ENCODE measurements at places on chromosomes 1 and 21.

- peak; percentile 48 for DNase-seq
These were observed 7.7 kb downstream of the CNIH3 start for GRCh38 chr1:224623743-224624333.

GRCh38 chr1:2044510-2045319, 5.5 kb upstream of the PRKCZ start:
- DNase-seq: peak; percentile 61

DNA sequence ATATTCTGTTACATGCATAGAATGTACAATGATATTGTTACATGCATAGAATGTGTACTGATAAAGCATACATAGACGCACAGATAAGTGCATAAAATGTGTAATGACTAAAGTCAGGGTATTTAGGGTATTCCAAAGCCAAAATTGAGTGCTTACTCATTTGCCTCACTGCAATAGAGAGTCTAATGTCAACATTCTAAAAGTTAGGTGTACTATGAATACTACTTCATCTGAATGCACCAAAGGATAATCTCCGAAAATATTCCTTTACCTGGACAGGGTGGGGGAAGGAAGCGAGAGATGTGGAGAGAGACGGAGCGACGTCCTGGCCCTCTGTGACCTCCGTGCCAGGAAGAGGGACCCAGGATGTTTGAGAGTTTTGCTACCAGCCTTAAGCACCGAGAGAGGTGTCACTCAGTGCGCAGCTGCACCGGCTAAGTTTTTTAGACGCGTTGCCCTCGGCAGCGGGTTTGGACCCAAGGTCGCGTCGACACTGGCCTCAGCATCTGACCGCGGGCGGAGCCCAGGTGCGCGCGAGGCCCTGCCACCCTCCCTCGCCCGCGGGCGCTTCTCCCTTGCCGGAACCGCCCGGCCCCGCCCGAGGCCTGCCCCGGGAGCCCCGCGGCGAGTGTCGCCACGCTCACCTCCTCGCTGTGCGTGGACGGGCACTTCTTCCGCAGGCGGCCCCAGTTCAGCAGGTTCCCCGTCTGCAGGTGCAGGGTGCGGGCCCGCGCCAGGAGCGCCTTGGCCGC, 660 bp downstream of the GCLM start:
- DNase-seq: peak; percentile 15

DNA sequence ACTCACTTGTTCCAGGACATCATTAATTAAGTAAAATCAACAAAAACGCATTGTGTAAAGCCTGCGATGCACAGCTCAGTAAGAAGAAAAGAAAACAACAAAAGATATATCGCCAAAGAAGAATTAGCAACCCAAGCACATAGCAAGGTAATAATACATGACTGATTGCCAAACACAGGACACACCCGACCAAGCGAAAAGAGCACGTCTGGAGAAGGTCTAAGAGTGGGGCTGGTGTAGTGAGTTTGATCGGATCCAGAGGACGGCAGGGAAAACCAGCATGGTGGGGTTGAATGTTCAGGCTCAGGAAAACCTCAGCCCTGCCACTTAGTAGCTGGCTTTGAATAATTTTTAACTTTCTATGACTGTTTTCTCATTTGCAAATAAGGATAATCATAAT, 69.8 kb downstream of the JAK1 start:
- no peak for DNase-seq

- no peak for DNase-seq
These were observed 459 bp downstream of the FOXE3 start for GRCh38 chr1:47416319-47417169.

DNA sequence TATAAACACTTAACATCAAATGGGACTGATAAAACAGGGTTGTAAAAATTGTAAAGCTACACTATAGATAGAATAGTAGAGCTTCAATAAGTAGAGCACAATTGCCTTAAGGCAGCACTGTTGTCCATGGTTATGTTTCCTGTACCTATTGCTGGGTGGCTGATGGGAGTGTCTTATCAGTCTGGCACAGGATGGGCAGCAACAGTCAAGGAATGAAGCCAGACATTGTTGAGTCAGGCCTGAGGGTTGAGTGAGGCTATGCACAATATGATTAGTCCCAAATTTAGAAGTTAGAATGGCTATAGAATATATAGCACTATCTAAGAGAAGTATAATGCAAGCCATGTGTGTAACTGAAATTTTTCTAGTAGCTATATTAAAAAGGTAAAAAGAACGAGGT, 25.0 kb upstream of the CD1D start:
- no peak for DNase-seq

DNA sequence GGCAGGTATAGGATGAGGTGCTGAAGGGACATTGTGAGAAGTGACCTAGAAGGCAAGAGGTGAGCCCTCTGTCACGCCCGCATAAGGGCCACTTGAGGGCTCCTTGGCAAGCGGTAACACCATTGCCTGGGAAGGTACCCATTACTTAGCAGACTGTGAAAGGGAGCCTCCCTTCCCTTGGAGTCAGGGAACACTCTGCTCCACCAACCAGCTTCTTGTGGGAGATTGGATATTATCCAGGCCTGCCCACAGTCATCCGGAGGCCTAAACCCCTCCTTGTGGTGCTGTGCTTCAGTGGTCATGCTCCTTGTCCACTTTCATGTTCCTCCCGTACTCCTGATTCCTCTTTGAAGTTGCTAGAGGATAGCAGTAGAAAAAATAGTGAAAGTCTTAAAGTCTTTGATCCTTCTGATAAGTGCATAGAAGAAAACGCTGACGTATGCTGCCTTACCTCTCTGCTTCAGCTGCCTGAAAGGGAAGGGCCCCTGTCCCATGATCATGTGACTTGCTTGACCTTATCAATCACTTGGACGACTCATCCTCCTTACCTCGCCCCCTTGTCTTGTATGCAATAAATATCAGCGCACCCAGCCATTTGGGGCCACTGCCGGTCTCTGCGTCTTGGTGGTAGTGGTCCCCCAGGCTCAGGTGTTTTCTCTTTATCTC, 16.0 kb downstream of the RBBP4 start:
- no peak for DNase-seq

DNA sequence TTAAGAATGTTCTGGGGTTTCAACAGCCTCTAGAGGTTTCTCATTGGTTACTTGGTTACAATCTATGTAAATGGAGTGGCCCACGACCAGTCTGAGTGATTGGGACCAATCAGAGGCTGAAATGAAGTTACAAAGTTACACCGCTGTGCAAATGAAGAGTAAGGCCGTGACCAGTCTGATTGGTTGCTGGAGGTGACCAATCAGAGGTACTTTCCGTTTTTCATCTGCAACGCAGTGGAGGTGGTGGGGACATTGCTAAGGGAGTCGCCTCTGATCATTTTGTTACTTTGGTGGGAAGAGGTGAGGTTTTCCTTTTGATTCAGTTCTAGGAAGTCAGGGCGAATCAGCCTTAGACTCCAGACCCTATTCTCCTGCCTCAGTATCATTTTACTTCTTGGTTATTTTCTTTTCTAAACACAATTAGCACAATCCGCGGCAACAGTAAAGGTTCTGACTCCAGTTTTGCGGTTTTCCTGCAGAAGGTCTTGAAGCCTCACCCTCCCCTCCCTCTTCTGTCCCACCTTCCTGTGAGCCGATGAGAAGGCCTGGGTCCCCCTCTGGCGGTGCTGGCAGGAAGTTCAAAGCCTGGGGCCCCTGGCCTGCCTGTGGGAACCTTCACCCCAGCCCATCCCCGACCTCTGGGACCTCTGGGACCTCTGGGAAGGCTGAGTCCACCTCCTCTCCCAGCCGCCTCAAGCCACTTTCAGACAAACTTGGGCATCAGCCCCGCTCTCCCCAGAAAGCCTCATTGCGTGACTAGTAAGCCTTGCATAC, 38.7 kb upstream of the TTC34 start:
- peak; percentile 41 for DNase-seq

GRCh38 chr1:169483500-169483966, 2.2 kb downstream of the SLC19A2 start:
- no peak for DNase-seq

- no peak for DNase-seq
These were observed 4.9 kb downstream of the RCC2 start for GRCh38 chr1:17434601-17435000.

GRCh38 chr1:30604801-30605440, 118.5 kb downstream of the MATN1 start:
- DNase-seq: no peak

GRCh38 chr1:32538887-32539583, at the start of gene ZBTB8A:
Gene ZBTB8A (plus strand): TSS chr1:32539427. CDS start chr1:32592932, 53,505 bp downstream.
- no peak for DNase-seq

DNA sequence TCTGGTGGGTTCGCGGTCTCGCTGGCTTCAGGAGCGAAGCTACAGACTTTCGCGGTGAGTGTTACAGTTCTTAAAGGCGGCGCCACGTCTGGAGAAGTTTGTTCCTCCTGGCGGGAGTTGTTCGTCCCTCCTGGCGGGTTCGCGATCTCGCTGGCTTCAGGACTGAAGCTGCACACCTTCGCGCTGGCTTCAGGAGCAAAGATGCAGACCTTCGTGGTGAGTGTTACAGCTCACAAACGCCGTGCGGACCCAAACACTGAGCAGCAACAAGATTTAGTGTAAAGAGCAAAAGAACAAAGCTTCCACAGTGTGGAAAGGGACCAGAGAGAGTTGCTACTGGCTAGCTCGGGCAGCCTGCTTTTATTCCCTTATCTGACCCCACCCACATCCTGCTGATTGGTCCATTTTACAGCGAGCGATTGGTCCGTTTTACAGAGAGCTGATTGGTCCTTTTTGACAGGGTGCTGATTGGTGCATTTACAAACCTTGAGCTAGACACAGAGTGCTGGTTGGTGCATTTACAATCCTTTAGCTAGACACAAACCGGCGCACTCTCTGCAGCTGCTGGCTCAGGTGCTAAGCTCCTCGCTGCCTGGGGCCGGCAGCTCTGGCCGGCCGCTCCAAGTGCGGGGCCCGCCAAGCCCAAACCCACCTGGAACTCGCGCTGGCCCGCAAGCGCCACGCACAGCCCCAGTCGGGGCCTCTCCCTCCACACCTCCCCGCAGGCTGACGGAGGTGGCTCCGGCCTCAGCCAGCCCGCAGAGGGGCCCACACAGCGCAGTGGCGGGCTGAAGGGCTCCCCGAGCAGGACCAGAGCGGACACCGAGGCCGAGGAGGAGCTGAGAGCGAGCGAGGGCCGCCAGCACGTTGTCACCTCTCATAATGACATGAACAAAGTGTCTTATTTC, 172.8 kb upstream of the KCTD3 start:
- no peak for DNase-seq

- DNase-seq: no peak
These were observed 93.3 kb downstream of the SPSB1 start for GRCh38 chr1:9385801-9386573.

GRCh38 chr1:110872366-110872744, 593 bp upstream of the CD53 start:
- no peak for DNase-seq

- no peak for DNase-seq
These were observed 20.7 kb downstream of the RGS7 start for GRCh38 chr1:241336335-241336734.

GRCh38 chr21:42544544-42544943, 30.9 kb downstream of the SLC37A1 start:
- DNase-seq: no peak

- DNase-seq: no peak
These were observed 85.4 kb upstream of the KAZN start for GRCh38 chr1:14513111-14513510.

GRCh38 chr1:182910143-182910542, 42.8 kb downstream of the SHCBP1L start:
- no peak for DNase-seq

DNA sequence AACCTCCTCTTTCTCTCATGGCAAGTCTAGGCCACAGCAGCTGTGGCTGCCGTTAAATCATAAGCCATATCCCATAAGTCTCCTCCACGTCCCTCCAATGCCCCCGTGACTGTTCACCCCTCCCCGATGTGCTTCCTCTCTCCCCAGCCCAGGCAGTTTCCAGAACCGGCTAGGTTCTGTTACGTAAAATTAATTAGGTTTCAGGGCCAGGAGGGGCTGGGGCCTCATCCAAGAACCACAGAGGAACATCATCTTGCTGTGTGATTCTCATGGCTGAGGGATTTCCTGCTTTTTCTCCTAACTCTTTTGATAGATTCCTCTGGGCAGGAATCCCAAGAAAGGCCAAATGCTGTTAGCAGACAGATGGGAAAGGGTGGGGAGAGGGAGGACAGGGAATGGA, 141.8 kb upstream of the AJAP1 start:
- DNase-seq: no peak
